ENCODE measurements at places on chromosomes 2 and 18.

GRCh38 chr2:63834401-63834800 lies 7.3 kb upstream of the UGP2 start:
- no peak for DNase-seq

DNA sequence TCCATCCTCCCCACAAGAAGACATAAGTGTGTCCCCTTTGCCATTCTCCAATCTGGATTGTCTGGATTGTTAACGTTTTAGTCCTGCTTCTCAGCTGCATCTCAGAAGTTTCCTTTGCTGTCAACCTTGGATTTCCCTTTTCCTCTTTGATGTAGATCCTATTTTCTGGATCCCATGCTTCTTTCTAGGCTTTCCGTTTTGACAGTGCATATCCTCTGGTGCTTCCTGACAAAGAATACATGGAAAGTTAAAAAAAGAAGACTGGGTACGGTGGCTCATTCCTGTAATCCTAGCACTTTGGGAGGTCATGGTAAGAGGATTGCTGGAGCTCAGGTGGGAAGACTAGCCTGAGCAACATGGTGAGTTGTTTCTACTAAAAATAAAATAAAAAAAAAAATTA lies 26.8 kb downstream of the ABI2 start:
- no peak for DNase-seq

GRCh38 chr2:97673182-97673914 lies 3.8 kb downstream of the C2orf92 start:
- peak; percentile 16 for DNase-seq

DNA sequence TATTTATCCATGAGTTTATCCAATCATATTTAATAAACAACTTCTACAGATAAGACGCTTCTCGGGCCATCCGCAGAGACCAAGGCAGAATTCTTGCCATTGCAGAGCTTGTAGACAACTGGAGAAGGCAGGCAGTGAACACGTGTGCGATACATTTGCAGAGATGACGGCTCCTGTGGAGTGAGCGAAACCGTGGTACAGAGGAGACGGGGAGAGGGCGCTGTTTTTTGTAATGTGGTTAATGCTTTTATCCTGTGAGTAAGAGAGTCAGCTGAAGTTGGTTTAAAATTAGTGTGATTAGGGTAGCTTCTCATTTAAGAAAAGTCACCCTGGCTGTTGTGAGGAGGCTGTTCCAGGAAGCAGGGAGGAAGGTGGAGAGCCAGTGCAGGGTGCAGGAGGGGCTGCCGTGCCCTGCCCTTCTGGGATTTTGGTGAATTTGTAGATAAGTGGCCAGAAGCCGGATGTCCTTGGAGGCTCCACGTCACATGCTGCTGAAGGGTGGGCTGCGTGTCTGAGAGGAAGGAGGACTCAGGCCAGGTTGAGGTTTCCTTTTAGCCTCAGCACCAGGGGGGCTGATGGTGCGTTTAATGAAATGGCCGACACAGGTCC lies 151.4 kb downstream of the SNTG2 start:
- no peak for DNase-seq

GRCh38 chr18:3100498-3101132 lies 87.7 kb upstream of the LPIN2 start:
- DNase-seq = no peak

GRCh38 chr2:65922794-65923193 lies 490.4 kb upstream of the SPRED2 start:
- DNase-seq = no peak

DNA sequence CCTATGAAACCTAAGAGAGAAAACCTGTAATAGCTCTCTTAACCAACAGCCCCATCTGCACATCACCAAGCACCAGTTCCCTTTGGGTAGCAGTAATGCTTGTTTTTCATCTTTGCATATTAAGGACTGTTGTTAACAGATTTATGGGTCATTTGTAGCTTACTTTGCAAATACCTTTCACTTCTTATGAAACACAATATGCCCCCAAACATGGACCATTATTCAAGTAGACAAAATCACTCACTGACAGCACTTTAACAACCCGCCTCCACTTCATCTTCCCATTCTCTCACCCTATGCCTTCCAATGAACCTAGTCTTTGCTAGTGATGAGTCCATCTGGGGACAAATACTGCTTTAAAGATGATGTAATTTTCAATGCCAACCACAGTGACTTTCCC lies 64.4 kb downstream of the GFPT1 start:
- DNase-seq = no peak

DNA sequence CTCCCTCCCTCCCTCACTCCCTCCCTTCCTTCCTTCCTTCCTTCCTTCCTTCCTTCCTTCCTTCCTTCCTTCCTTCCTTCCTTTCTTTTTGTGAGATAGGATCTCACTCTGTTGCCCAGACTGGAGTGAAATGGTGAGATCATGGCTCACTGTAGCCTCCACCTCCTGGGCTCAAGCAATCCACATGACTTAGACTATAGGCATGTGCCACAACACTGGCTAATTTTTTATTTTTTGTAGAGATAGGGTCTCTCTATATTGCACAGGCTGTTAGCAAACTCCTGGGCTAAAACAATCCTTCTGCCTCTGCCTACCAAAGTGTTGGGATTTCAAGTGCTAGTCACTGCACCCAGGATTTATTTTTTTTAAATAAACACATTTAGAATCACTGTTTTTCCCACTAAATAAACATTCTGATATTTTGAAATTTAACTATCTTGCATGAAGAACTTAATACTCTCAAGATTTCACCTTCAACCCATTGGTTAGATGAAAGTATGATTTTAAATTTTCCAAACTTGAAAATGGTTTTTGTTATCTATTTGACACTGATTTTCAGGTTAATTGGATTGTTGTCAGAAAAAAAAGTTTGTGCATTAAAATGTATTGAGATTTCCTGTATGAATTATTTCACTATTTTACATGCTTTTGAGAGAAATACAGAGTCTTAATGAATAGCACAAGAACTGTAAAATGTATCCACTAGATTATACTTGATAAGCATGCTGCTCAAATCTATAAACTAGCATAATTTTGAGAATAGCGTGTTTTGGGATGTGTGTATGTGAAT lies 745.1 kb downstream of the TSN start:
- no peak for DNase-seq

GRCh38 chr18:58310517-58310916 lies 266.5 kb downstream of the NEDD4L start:
- DNase-seq = no peak

- no peak for DNase-seq
Observed at GRCh38 chr2:151481744-151482143, 72.0 kb downstream of the RIF1 start.

DNA sequence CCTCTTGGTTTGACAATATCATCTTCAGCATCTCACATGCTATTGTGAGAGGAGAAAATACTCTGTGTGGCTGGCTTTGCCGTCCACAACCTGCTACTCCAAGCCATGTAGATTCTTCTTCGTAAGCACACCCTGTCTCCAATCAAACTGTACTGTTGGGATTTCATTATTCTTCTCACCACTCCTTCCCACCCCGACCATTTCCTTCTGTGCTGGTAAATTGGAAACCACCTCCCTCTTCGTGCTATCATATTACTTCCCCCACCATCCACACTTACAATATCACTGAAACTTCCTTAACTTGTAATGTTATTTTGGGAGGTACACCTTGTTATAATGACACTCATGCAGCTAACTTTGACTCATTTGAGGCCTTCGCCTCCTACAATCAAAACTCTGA lies 3.2 kb upstream of the AGXT start:
- no peak for DNase-seq

GRCh38 chr2:177053716-177054115 lies 158.9 kb upstream of the HNRNPA3 start:
- no peak for DNase-seq

GRCh38 chr2:191049728-191050639 lies 36.0 kb upstream of the STAT1 start:
- DNase-seq = no peak

GRCh38 chr2:60354713-60355112 lies 198.7 kb downstream of the BCL11A start:
- no peak for DNase-seq

- DNase-seq = no peak
Observed at GRCh38 chr2:36554531-36554930, 43.4 kb downstream of the FEZ2 start.

- DNase-seq = no peak
Observed at GRCh38 chr2:187549951-187550555, 4.2 kb downstream of the TFPI start.

DNA sequence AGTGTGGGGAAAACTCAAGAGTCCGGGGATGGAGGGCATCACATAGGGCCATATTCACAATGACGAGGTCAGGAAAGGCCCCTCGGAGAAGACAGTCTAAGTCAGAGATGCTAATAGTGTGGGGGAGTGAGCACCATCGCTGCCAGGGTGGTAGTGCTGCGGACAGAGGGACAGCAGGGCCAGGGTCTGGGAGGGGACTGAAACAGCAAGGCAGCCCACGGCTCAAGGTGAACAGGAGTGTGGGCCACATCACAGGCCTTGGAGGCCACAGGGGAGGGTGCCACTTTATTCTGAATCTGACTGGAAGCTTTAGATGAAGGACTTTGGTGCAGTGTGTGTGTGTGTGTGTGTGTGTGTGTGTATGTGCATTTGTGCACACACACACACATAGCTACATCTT lies 130.9 kb upstream of the GLI2 start:
- no peak for DNase-seq

- no peak for DNase-seq
Observed at GRCh38 chr2:170019060-170019805, 158.7 kb upstream of the MYO3B start.

GRCh38 chr2:171554991-171555615 lies 32.8 kb downstream of the CYBRD1 start:
- DNase-seq = no peak

DNA sequence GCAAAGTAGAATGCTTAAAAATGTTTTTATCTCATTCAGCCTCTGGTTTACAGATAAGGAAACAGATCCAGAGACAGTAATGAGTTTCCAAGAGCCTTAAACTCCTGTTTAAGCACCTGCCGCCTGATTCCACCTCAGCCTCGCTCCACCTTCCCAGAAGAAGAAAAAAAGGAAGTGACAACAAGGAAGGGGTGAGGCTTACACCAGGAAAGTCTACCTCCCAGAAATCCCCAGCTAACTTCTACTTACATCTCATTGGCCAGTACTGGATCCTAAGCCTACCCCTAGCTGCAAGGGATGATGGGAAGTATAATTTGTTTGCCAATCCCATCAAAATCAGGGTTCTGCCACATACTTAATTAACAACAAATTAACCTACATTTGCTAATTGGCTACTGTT lies 15.3 kb upstream of the ARID5A start:
- no peak for DNase-seq

- DNase-seq = no peak
Observed at GRCh38 chr2:196160101-196160500, 11.3 kb downstream of the STK17B start.

GRCh38 chr2:27379836-27380625 lies 503 bp downstream of the ZNF513 start:
- DNase-seq = peak; percentile 27

DNA sequence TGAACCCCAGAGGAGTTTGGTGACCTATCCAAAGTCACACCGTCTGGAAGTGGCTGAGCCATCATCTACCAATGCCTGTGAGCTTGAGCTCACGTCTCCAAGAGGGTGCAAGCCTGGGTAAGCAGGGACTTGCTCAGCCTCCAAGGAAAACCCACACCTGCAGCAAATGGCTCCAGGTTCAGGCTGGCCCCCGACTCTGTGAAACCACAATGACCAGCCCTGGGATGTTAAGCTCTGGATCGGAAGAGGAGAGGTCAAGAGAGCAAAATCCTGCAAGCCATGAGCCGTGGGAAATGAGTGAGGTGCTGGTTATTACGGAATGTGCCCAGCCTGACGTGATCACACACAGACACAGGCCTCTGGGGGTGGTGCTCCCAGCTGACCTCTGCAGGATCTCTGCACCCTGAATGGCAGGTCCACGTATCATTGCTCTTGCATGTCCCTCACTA lies 94.1 kb upstream of the OTOS start:
- no peak for DNase-seq

GRCh38 chr2:169038338-169038757 lies 7.2 kb upstream of the ABCB11 start:
- no peak for DNase-seq

DNA sequence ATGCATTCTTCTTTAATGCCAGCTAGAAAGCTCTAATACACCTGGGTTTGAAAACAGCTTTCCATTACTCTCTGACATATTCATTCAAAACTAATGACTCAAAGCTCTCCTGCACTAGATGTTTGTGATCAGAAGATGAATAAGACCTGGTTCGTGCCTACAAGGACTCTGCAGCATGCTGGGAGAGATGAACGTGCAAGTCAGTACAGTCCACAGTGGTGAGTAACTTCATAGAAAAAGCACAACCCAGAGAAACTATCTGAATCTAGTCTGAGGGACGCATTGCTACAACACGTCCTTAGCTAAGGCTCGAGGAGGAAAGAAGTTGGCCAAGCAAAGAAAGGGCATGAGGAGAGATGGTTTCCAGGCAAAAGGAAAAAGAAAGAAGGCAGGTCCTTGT lies 234.3 kb downstream of the OSR1 start:
- no peak for DNase-seq

- no peak for DNase-seq
Observed at GRCh38 chr2:222391743-222392285, 32.5 kb upstream of the SGPP2 start.

- no peak for DNase-seq
Observed at GRCh38 chr2:120749506-120750431, 14.1 kb downstream of the GLI2 start.

GRCh38 chr2:76256458-76257088 lies 545.9 kb upstream of the GCFC2 start:
- no peak for DNase-seq

DNA sequence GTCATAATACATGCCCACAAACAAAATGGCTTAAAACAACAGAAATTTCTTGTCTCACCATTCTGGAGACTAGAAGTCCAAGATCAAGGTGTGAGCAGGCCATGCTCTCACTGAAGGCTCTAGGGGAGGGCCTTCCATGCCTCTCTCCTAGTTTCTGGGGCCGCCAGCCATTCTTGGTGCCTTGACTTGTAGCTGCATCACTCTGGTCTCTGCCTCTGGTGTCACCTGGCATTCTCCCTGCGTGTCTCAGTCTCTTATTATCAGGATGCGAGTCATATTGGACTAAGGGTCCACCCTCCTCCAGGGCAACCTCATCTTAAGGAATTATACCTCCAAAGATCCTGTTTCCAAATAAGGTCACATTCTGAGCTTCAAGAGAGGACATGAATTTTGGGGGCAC lies 76.1 kb downstream of the KCNF1 start:
- no peak for DNase-seq

- DNase-seq = no peak
Observed at GRCh38 chr2:214550786-214551185, 139.9 kb downstream of the VWC2L start.

GRCh38 chr2:246489-247144 lies 17.2 kb downstream of the SH3YL1 start:
- DNase-seq = no peak

GRCh38 chr2:16247326-16248122 lies 307.2 kb downstream of the MYCN start:
- DNase-seq = no peak

Data from NK-92 treated with Interleukin-12 subunit alpha and Interleukin-12 subunit beta, amount 100 ng/mL, for 24 hours (cell line).